ENCODE measurements at places on chromosomes 7 and 10.

DNA sequence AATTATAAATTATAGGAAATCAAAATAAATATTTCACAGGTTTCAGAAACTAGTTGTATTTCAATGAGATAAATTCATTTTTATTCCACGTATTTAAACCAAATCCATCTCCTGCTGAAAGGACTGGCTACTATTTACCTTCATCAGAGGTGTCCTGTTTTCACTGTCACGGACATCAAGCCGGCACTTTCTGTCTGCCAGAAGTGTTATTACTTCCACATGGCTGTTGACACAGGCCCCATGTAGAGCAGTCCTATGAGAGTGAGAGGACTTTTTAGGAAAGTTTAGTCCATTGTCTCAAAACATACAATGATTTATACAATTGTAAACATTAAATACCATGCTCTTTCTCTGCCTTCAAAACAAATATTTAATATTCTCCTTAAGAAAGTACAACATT is 100.4 kb upstream of the ACBD5 start:
- no peak for DNase-seq

- no peak for DNase-seq
Measured at GRCh38 chr7:121739465-121739864, 133.5 kb upstream of the PTPRZ1 start.

- peak; percentile 55 for DNase-seq
Measured at GRCh38 chr7:94908323-94909178, 1.2 kb downstream of the PPP1R9A start.

GRCh38 chr10:130927157-130927556 is 384.4 kb downstream of the TCERG1L start:
- DNase-seq = no peak

GRCh38 chr10:58240531-58240930 is 27.2 kb downstream of the IPMK start:
- DNase-seq = no peak

DNA sequence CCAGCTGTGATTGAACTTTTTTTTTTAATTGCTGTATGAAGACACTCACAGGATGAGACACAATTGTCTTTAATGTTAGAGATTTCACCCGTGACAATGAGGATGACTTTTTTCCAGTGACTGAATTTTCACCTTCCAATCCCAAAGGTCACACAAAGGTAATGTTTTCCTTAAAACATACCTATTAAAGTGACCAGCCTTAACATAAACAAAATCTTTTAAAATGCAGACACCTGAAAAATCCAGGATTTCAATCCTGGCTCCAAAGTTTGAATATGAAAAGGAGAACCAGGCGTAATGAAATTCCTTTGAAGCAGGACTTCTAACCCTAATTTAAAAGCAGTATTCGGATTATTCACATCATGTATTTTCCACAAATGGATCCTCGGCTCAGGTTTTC is 647.7 kb downstream of the GATA3 start:
- no peak for DNase-seq

DNA sequence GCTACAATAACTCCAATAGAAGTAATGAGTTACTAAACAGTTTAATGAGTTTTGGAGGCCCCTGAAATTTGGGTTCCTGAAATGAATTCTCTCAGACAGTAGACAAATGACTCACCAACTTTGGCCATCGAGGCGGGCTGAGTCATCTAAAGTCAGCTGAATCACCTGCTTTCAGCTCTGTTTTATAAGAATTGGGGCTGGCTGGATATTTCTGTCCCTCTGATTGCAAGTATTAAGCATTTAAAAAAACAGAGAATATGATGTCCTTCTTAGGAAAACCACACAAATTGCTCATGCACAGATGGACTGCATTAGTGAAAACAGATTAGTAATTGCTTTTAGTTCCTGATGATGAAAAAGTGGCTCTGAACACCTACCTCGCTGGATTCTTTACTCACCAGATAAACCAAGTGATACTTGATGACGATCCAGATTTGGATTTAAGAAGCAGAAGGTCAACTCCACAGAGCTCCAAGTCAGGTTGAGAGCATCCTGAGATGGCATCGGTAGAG is 59.1 kb downstream of the ZNF365 start:
- DNase-seq = no peak

DNA sequence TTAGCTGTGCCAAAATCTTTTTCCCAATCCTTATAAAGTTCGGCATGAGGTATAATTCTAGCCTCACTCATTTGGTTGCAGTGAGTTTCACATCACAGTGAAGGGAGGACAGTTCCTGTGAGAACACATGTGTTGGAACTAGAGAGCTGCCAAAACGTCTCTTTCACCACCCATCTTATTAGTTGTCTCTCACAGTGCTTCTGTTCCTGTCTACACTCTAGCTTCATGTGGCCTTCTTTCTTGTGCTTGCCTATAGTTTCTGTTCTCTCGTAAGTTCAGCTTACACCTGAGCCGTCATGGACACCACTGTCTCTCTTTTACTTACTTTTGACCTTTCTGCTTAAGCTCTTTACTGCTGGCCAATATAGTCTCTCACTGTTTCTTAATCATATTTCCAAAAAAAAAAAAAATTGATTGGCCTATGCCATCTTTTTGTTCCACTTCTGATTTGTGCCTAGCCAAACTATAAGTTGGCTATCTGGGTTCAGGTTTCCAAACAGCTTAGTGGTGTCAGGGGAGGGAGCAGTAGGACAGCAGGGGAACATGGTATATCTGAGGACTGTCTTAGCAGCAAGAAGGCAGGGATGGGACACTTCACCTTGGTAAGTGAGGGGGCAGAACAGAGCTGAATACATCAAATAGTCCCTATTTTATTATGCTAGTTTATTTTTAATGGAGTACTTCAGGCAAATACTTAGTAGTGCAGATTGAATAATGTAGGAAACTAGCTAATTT is 38.0 kb downstream of the ZNRF2 start:
- peak; percentile 21 for DNase-seq

DNA sequence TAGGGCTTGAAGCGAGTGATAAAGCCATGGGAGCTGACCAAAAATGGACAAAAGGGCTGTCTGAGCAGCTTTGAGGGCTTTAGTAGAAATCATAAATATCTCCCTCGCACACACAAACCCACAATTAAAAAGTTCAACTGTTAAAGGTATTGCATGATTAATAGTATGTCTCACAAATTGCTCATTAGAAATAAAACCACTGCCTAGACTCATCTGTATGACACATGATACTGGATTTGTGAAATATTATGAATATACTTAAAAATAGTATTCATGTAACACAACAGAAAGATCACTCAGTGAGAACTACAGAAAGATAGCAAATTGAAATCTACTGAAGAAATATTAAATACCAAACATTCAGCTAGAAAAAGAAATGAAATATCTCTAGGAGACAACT is 11.9 kb upstream of the PTPN12 start:
- DNase-seq = no peak

DNA sequence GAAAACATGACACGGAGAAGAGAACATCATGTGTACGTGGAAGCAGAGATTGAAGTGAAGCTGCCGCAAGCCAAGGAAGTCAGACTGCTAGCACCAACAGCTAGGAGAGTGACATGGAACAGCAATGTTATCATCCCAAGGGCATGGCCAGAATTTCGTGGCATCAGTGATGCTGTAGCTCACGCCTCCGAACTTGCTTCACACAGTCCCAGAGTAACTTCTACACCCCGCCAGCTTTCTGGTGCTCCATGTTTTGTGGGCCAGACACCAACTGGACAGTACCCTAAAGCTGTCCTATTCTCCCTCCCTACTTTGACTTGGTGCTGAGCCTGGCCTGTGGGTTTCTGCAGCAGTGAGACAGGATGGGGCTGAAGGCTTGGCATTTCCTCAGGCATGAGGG is 33.0 kb upstream of the EMX2 start:
- DNase-seq = no peak

- no peak for DNase-seq
Measured at GRCh38 chr10:128174581-128175559, 48.6 kb upstream of the MKI67 start.

- DNase-seq = no peak
Measured at GRCh38 chr7:19390795-19391194, 245.6 kb upstream of the FERD3L start.

GRCh38 chr7:100573691-100574361 is at the start of gene SAP25:
TSS of gene SAP25 (minus strand) at chr7:100573900. CDS start at chr7:100573742, 158 bp downstream.
- DNase-seq = no peak

DNA sequence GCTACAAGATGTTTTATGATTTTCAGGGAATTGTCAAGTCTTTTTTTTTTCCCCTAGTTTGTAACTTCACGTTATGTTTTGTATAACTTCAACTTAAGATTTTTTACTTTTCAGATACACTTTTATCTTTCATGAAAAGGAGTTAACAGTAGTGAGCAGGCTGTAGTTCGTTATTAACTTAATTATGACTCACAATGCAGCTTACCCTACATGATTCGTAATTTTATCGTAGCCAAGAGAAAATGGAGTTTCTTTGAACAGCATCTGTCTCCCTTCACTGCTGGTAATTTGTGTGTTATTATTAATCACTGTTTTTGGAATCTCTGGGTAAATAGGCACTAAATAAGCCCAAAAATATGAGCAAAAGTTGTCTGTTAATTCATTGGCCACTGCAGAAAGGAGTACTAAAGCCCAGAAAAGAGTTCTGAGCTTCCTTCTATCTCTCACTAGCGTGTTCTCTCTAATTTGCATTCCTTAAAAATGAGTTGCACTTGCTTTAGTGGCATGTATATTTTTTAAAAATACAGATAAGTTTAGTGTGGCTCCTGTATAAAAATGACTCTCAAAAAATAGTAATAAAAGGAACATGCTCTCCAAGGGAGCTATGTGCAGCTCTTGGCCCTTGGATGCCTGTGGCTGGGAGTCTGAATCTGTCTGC is 36.1 kb downstream of the RALA start:
- no peak for DNase-seq

DNA sequence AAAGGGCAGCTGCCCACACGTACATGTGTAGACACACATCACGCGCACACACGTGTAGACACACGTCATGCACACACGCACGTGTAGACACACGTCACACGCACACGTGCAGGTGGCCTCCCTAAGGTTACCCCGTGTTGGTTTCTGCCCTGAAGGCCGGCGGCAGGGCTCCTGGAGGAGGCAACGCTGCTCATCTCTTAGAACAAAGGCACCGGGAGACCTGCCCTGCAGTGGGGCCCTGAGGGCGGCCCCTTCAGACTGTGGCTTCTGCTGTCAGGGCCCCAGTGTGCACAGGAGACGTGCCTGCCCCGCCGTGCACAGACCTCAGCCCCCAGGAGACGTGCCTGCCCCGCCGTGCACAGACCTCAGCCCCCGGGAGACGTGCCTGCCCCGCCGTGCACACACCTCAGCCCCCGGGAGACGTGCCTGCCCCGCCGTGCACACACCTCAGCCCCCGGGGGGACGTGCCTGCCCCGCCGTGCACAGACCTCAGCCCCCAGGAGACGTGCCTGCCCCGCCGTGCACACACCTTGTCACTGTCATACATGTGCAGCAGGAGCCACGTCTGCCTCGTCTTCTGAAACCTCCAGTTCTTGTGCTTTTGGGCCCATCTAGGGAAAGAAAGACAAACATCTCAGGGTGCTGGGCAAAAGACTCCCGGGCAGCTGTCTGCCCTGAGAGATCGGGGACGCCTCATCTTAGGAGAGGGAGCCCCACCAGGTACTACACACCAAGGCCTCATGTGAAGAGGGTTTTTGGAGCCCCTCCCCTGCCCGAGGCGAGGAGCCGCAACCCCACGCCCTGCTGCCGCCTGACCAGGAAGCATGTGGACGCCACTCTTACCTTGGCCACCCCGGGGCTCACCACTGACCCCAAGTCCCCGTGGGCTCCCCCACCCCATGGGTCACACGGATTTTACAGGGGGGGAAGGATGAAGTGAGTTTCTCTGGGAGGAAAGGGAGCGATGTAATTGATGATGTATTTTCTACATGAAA is 17.3 kb downstream of the CYP2W1 start:
- no peak for DNase-seq

- no peak for DNase-seq
Measured at GRCh38 chr10:93333278-93333978, 148.7 kb downstream of the MYOF start.

- DNase-seq = no peak
Measured at GRCh38 chr10:30494558-30494957, 60.6 kb downstream of the MAP3K8 start.

- no peak for DNase-seq
Measured at GRCh38 chr7:94043299-94043698, 39.1 kb upstream of the BET1 start.

- DNase-seq = no peak
Measured at GRCh38 chr10:30821261-30821993, 191.9 kb upstream of the LYZL2 start.

- no peak for DNase-seq
Measured at GRCh38 chr7:24378871-24379616, 95.1 kb downstream of the NPY start.

- no peak for DNase-seq
Measured at GRCh38 chr10:57830877-57831560, 436.7 kb downstream of the IPMK start.

GRCh38 chr7:132547821-132548220 is 28.4 kb downstream of the PLXNA4 start:
- no peak for DNase-seq

GRCh38 chr10:35555962-35556930 is 48.9 kb upstream of the GJD4 start:
- DNase-seq = no peak

DNA sequence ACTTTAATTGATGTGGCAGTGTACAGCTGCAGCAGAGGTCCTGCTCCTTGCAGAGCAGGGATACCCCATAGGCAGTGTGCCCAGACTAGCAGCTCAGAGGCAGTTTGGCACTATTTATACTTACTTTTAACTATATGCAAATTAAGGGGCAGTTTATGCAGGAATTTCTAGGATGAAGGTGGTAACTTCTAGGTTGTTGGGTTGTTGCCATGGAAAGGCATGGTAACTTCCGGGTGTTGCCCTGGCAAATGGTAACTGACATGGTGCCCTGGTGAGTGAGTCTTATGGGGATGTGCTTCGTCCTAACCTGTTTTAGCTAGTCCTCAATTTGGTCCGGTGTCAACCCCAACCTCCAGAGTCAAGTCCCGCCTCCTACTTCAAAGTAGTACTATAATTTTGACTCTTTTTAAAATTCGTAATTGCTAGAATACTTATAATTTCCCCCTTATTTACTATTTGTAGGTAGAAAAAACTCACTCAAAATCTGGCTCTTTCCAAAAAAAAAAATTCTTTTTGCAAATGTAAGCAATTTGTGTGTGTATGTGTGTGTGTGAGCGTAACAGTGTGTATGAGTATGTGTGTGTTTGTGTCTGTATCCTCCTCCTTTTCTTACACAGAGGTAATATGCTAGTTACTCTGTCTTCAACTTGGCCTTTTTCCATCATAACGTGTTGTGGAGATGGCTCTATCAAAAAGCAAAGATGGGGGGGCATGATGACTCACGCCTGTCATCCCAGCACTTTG is 5.9 kb downstream of the COL26A1 start:
- no peak for DNase-seq

GRCh38 chr7:128352153-128352537 is 8.4 kb upstream of the RBM28 start:
- DNase-seq = no peak

Measured in putamen (tissue), 1 donor.